ENCODE measurements at places on chromosomes 1 and 21.

DNA sequence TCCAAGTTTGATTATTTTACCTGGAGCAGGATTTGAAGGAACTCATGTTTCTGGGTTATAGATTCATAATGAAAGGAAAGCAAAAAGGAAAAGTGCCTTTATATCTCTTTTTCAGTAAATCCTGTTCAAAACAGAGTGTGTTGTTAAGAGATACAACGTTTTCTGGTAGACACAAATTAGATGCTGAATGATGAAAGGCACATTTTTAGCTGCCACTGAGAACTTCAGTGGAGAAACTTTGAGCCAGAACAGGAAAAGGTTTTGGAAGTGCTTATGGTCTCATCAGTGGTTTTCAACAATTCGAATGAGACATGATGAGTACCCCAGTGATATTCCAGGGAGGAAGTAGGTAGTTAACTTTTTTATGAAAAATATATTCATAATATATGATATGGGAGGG, 338.0 kb upstream of the C1orf87 start:
- DNase-seq, result no peak

DNA sequence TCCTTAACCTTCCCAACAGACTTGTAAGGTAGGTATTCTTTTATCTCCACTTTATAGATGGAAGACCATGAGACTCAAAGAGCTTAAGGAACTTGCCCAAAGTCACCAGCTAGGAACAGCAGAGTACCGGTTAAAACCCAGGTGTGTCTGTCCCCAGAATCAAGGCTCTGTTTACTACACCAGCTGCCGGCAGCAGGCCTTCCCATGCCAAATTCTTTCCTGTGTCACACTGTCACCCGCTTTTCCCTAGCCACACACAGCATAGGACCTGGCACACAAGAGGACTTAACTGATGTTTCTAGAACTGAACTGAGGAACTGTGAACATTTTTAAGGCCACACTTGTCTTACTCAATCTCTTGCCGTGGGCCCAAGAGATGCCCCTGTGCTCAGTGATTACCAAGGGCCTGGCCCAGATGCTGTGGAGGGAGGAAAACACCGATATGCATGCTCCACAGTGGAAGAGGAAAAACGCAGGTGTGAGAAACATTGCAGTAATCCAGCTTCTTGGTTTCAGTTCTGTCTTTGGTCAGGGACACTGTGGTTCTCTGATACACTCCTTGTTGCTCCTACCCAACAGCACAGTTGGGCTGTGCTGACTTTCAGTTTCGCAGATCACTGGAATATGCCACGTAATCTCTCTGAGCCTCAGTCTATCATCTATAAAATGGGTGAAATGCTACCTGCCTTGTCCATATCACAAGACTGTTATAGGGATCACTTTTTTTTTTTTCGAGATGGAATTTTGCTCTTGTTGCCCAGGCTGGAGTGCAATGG, 13.9 kb upstream of the LY9 start:
- DNase-seq, result no peak

GRCh38 chr1:209769171-209769904, 13.5 kb downstream of the TRAF3IP3 start:
- DNase-seq, result peak; percentile 88

DNA sequence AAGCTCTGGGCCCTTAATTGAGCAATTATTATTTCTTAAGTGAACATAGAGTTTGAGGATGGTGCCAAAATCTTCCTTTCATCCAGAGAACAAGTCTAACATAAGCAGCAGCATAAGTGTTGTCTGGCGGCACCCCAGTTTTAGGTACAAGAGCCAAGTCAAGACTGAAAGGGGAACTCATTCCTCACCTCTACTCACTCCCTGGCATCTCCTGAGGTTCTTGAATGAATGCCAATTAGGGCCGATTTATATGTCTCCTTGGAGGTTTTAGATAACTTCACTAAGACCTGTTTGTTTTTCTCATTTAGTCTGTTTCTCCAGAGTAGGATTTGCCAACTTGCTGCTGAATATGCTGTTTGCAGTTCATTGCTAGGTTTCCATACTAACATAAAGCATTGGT, 42.6 kb upstream of the ADGRL2 start:
- no peak for DNase-seq

DNA sequence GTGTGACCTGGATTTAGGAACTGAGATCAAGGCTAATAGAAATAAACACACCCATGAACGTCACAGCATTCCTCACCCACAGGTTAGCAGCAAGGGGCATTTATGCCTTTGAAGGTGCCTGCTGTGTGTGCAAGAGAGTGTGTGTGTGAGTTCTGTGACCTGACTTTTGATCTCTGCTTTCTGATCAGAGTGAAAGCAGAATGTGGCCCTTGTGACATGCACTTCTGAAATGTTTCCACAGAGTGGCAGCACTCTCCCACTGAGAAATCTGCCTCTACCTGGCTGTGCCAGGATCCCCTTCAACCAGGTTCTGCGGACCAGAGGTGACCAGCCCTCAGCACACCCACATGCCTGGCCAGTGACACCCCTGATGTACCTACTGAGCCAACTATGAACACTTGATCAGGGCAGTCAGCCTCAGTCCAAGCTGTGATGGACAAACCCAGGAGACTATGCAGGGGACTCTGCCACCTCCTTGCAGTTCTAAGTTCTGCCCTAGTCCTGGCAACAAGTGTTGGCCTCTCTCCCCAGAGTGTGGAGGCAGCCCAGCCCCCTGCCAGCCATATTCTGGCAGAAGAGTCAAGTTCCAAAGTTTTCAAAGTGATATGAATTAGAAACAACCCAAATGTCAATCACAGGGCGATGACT, 41.0 kb downstream of the RXRG start:
- DNase-seq, result no peak

GRCh38 chr1:220711056-220711809, 21.1 kb downstream of the C1orf115 start:
- DNase-seq, result no peak

DNA sequence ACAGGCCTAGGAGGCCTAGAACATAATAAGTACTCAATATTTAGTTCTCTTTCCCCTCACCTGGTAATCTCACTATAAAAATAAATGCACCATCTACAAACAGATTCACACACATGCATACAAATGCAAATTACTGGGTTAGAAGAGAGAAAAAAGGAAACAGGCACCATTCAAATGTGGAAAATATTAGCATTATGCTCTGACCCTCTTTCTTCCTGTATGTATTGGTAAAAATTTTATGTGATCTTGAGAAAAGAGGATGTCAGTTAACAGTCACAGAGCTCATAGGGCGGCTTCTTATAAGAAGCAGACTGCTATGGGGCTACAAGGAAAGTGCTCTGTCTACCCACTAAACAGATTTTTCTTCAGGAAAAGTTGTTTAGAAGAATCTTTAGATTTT, 565.4 kb downstream of the LMO4 start:
- no peak for DNase-seq

DNA sequence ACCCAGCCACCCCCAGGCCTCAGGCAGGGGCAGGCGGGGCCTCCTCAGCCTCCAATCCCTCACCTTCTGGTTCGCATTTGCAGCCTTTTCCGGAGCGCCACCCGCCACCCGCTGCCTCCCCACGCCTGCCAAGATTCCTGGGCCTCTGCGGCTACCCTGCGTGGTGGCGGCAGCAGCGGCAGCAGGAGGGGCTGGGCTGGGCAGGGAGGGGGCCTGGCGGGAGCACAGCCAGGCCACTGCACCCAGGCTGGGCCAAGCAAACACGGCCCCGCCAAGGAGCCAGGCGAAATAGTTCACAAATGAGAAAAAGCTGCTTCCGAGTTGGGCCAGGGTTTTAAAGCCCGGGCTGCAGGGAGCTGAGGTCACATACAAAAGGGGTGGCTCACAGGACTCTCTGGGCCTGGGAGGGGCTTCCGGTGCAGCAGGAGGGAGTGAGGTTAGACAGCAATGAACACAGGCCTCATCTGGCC, 9.8 kb downstream of the COL8A2 start:
- DNase-seq, result peak; percentile 87

- no peak for DNase-seq
These were observed 11.8 kb downstream of the TGFBR3 start for GRCh38 chr1:91874167-91874566.

DNA sequence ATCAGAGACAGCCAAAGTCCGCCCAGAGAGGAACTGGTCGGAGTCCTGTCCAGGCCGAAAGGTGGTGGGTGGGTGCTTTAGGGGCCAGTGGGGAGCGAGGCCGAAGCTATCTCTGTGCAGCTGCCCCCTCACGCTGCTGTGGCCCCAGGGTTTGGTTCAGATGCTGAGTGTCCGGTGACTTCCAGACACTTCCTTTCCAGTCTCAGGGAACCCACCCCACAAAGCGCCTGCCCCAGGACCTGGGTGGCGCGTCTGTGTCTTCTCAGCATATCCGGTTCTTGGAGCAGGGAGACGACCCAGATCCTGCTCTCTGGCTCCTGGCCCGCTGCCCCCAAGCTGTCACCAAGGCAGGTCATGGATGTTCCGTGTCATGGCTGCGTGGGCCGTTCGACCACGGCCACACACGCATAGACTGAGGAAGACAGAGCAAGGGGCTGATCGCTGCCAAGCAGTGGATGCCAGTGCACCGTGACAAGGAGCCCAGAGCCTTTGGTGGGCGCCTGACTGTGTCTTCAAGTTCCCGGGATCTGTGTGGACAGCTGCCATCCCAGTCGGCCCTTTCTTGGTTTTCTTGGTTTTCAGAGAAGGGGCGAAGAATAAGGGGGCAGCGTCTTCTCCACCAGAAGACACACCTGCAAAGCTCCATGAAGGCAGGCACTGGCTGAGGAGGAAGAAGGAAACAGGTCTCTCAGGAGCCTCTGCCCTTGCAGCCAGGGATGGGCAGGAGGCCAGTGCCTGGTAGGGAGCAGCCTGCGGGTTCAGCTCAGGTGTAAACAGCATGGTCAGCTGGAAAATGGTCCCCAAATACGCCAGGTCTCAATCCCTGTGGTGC, 22.9 kb upstream of the COL18A1 start:
- DNase-seq, result no peak

DNA sequence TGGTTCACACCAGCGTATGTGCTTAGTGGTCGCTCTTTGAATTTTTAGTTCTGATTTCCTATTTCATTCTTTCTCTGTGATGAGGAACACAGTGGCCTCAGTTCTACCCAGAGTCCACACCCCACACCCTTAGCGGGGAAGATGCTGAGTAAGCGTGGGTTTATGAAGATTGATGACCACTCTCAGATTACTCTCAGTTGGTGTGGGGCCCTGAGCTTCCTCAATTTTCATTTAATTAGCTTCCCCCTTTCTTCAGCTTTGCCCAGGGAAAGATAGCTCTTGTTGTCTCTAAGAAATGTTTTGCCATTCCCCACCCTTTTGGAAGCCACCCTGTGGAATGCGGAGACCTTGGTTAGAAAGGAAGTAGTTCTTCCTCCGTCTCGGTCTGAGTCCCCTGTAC, 299.9 kb upstream of the PROX1 start:
- no peak for DNase-seq

DNA sequence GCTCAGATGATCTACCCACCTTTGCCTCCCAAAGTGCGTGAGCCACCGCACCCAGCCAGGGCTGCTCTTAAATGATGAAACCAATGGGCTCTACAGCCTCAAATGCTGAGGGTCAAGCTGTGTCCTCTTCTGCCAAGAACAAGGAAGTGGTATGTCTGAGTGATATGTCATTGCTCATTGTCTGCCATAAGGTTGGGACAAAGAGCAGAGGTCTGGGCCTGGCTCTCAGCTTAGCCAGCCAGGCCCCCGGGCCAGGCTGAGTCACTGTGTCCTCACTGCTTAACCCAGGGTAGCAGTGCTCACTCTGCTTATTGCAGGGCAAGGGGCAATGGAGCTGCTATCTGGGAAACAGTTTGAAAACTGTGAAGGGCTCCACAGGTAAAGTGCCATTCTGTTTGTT, 8.3 kb upstream of the ETS2 start:
- DNase-seq, result peak; percentile 54

GRCh38 chr1:207831517-207832327, 79.2 kb downstream of the CD34 start:
- DNase-seq, result no peak

GRCh38 chr1:114446198-114446597, 64.8 kb downstream of the TRIM33 start:
- DNase-seq, result no peak

- DNase-seq, result peak; percentile 90
These were observed 106.9 kb upstream of the TMEM51 start for GRCh38 chr1:15046487-15047165.

DNA sequence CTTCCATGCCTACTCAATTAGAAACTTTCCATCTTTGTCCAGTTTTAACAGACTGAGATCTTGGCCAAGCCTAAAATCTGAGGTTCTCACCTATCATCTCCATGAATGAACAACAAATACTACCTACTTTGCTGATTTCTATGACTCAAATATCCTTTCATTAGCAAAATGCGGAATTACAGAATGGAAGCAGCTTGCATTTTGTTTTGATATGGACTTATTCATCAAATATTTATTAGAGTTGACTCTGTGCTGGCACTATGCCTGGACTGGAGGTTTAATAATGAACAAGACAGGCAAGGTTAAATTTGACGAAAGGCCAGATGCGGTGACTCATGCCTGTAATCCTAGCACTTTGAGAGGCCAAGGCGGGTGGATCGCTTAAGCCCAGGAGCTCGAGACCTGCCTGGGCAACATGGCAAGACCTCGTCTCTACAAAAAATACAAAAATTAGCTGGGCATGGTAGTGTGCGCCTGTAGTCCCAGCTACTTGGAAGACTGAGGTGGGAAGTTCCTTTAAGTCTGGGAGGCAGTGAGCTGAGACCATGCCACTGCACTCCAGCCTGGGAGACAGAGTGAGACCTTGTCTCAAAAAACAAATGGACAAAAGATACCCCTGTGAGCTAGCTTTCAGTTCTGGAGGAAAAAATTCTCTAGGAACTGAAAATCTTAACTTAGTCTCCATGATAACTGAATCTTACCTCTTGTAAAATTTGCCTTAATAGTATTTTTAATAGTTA, 29.4 kb upstream of the SOD1 start:
- DNase-seq, result peak; percentile 85

- DNase-seq, result no peak
These were observed 36.4 kb downstream of the PDC start for GRCh38 chr1:186424539-186424938.

- no peak for DNase-seq
These were observed 1.7 kb downstream of the RHOU start for GRCh38 chr1:228736844-228737445.

GRCh38 chr1:96416701-96417444, 304.7 kb upstream of the PTBP2 start:
- DNase-seq, result no peak

GRCh38 chr1:99727575-99728185, 38.8 kb downstream of the FRRS1 start:
- DNase-seq, result peak; percentile 58

GRCh38 chr1:181062836-181063428, 25.6 kb upstream of the IER5 start:
- peak; percentile 83 for DNase-seq

Data from foreskin fibroblast (primary cell).